C1 segment of cervical spinal cord (tissue), 14 donors: ENCODE measurements at places on chromosomes 7 and 10.

GRCh38 chr7:45178241-45179225, 20.9 kb downstream of the RAMP3 start:
- DNase-seq: no peak

DNA sequence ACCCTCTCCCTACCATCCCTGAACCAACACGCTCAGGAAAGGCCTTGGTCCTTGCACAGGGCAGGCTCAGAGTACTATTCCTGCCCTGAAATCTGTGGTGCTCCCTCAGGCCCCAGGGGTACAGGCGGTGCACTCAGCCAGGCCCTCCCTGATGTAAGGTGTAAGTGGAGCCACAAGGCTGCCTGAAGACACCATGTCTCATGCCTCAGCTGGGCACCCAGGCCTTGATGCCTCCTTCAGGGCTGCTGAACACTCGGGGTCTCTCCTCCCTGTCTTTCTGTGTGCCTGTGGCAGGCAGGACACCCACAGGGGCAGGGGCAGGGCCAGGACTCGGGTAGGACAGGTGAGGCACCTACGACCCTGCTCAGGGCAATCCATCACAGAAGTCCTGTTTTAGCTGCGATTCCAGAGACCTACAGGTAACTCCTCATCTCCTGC, 22.9 kb upstream of the ANTXRL start:
- DNase-seq: no peak

DNA sequence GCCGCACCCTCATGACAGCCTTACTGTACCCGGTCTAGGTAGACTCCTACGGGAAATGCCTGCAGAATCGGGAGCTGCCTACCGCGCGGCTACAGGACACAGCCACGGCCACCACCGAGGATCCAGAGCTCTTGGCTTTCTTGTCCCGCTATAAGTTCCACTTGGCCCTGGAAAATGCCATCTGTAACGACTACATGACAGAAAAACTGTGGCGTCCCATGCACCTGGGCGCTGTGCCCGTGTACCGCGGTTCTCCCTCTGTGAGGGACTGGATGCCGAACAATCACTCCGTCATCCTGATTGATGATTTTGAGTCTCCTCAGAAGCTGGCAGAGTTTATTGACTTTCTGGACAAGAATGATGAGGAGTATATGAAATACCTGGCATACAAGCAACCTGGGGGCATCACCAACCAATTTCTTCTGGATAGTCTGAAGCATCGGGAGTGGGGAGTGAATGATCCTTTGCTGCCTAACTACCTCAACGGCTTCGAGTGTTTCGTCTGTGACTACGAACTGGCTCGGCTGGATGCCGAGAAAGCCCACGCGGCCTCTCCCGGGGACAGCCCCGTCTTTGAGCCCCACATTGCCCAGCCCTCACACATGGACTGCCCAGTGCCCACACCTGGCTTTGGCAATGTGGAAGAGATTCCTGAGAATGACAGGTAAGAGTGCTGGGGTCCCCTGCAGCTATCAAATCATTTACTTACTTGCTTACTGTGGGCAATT, 8.5 kb upstream of the CHCHD1 start:
- DNase-seq: no peak

- no peak for DNase-seq
Observed at GRCh38 chr7:142604671-142605070, 144.6 kb upstream of the PRSS1 start.
